ENCODE measurements at places on chromosomes 11 and 22. TPM values are rescaled to one million over a fixed set of nuclear protein-coding genes. Genes with fewer than 3 reads are reported as not detected.

PKP3 gene
- not detected for total RNA-seq

C11orf65 gene
- total RNA-seq: 1.2 TPM

SLN gene
- total RNA-seq: not detected

HEPHL1 gene
- not detected for total RNA-seq

CRYBA4 gene
- 0.48 TPM for total RNA-seq

H19 gene
- total RNA-seq: not detected

EP300 gene
- total RNA-seq: 68.4 TPM

FAM111B gene
- 48.6 TPM for total RNA-seq

SHANK3 gene
- 0.08 TPM for total RNA-seq

ATL3 gene
- 33.0 TPM for total RNA-seq

CEP164 gene
- 41.4 TPM for total RNA-seq

TMEM191B gene
- 1.3 TPM for total RNA-seq

HRAS gene
- total RNA-seq: 52.5 TPM

GP1BB gene
- not detected for total RNA-seq

MS4A3 gene
- not detected for total RNA-seq

OR6T1 gene
- total RNA-seq: not detected

LDLRAD3 gene
- not detected for total RNA-seq

CABP7 gene
- 0.08 TPM for total RNA-seq

NXPE4 gene
- total RNA-seq: not detected

TMEM184B gene
- 45.9 TPM for total RNA-seq

UBTFL1 gene
- not detected for total RNA-seq

SCGB1D1 gene
- not detected for total RNA-seq

WT1 gene
- not detected for total RNA-seq

ARFGAP3 gene
- total RNA-seq: 41.1 TPM

ACTN3 gene
- total RNA-seq: 0.30 TPM

KDM4D gene
- total RNA-seq: 0.83 TPM

ABCC8 gene
- not detected for total RNA-seq

PITPNM1 gene
- 116 TPM for total RNA-seq

PGAP2 gene
- total RNA-seq: 19.0 TPM

CD6 gene
- 299 TPM for total RNA-seq

INSC gene
- 0.15 TPM for total RNA-seq

OR8B8 gene
- not detected for total RNA-seq

LRP4 gene
- not detected for total RNA-seq

MRPL21 gene
- total RNA-seq: 47.6 TPM

ROBO3 gene
- 7.9 TPM for total RNA-seq

SMC1B gene
- 0.50 TPM for total RNA-seq

IL18 gene
- total RNA-seq: not detected

OR2AG2 gene
- not detected for total RNA-seq

DGCR6 gene
- total RNA-seq: 1.8 TPM

TESMIN gene
- total RNA-seq: 13.8 TPM

GLB1L2 gene
- total RNA-seq: 2.1 TPM

WNT7B gene
- total RNA-seq: not detected

ZNF214 gene
- total RNA-seq: not detected

DDTL gene
- total RNA-seq: 2.3 TPM

LUZP2 gene
- total RNA-seq: not detected

GVQW3 gene
- total RNA-seq: 2.8 TPM

LAMTOR1 gene
- total RNA-seq: 76.9 TPM

B4GALNT4 gene
- total RNA-seq: 0.53 TPM

OR8D4 gene
- total RNA-seq: not detected

BTG4 gene
- total RNA-seq: not detected

OR52I2 gene
- total RNA-seq: not detected

FTH1 gene
- total RNA-seq: 1,164 TPM

NTM gene
- not detected for total RNA-seq
